ENCODE measurements at places on chromosomes 1 and 21. TPM values are rescaled to one million over a fixed set of nuclear protein-coding genes. Genes with fewer than 3 reads are reported as not detected.

The KDM1A gene
- polyA plus RNA-seq, result 26.6 TPM

The ADAMTS5 gene
- polyA plus RNA-seq, result 0.88 TPM

- DNase-seq, result no peak
Observed at GRCh38 chr1:50981741-50982140, 11.7 kb downstream of the CDKN2C start.

DNA sequence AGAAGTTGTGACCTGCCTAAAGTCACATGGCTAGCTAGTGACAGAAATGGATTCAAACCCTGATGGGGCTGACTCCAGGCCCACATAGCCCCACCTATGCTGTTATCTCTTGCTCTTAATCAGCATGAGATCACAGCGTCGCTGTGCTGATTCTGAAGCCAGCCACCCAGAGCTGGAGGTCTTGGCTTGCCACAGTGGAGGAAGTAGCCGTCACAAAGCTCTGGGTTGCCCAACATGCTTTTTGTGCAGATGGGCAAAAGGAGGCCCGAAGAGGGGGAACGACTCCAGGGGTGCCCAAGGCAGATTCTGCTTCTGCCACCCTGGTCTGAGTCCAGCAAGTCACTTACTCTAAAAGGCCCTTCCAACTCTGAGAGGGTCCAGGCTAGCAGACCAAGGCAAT is 14.7 kb upstream of the MFSD2A start:
- no peak for DNase-seq

The SON gene
- polyA plus RNA-seq, result 100 TPM

- DNase-seq, result no peak
Observed at GRCh38 chr21:35024513-35024912, 24.6 kb downstream of the RUNX1 start.

DNA sequence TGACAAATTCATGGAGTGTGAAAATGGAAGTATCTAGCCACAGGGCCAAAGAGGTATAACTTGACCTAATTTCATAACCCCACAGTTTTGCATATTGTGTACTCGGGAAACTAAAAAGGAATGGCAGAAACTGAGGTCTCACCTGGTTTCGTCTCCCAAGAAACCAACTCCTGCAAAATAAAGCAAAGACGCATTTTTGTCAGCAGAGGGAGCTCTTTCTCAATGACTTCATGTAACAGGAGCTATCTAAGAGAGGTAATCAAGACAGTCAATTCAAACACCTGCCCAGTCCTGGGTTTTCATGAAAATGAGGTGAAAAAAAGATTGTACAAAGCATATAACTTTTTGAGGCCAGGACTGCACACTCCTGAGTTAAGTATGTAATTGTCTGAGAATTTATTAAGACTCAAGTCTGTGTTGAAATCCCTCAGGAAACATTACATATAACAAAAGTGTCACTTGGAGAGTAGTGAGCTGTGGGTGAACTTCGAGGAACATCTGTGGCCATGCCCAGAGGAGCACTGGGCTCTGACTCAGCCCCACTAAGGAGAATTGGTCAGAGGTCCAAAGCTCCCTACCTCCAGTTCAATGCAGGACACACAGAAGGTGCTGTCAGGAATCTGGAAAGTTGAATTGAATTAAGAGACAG is 17.6 kb downstream of the FCRL4 start:
- no peak for DNase-seq

The TBCE gene
- polyA plus RNA-seq, result 39.2 TPM

The LMOD1 gene
- polyA plus RNA-seq, result 9.6 TPM

The KIF2C gene
- polyA plus RNA-seq, result 1.5 TPM

DNA sequence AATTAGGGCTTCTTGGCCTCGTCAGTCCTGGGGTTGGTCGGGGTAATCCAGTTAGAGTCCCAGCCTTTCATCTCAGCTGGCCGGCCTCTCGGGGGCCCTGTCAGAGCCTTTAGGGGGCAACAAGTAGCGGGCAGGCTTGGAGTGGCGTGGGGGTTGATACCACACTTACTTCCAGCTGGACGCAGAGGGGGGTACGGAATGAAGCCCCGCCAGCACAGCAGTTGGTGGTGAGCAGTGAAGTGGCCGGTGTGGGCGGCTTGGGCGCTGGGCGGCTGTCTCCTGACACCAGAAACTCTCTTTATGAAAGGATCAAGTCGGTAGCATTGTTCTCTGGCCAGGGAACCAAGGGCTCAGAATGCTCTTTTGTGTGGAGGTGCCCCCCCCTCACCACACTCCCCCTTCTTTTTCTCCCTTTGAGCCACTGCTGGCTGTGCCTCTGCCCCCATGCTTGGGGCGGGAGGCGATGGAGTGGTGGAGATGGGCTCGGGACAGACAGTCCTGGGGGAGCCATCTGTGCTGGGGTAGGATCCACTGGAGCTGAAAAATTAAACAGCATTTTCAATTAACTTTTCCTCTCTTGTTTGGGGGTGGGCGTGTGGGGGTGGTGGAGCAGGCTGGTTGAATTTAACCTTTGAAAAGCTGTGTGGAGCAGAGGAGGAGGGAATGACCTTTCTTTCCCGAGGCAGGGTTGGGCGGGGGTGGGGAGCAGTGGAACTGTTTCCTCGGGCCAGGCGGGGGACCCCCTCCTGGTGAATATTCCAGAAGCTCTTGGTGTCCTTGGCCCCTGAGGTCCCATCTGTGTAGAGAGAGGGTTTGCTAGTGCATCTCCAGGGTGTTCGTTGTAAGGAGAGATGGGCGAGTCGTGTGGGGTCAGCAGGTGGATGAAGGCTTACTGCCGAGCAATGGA is 102.7 kb downstream of the RNF220 start:
- DNase-seq, result no peak

DNA sequence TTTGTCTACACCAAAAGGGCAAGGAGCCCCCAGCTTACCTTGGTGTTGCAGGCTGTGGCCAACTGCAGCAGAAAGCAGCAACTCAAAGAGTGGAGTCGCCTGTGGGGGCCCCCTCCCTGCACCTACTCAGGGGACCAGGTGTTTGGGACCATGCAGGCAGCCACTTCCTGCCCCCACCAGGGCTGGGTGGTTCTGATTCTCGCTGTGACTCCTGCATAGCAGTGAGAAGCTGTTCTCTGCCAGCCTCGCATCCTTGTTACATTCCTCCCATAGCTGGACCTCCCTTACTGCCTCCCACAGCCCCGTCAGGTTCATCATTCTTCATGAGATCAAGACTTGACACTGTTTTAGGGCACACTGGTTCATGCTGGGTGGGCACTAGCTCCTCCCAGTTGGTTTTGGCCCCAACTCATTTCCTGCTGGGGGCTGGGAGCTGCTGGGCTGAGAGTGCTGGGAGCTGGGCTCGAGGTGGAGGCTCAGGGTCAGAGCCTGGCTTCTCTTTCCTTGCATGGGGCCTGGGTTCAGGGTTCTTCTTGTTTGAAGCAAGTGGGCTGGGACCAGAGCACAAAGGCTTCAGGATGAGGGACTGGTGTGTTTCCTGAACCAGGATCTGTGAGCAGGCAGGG is 146.9 kb upstream of the C1orf174 start:
- no peak for DNase-seq

The TRIM17 gene
- 1.5 TPM for polyA plus RNA-seq

The SLC25A34 gene
- polyA plus RNA-seq, result 1.7 TPM

The IVL gene
- polyA plus RNA-seq, result 0.52 TPM

DNA sequence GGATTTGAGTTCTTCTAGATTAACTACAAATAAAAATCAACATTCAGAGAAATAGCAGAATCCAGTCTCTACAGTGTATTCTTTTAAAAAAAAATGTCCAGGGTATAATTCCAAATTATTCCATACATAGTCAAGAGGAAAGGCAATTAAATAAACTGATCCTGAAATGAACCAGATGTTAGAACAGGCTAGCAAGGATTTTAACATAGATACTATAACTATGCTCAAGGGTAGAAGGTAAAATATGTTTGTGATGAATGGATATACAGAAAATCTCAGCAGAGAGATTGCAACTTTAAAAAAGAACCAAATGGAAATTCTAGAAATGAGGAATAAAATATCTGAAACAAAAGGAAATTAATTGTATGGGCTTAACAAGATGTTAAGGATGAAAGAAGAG is 32.4 kb downstream of the CYYR1 start:
- DNase-seq, result no peak

The SLC22A15 gene
- polyA plus RNA-seq, result 5.3 TPM

DNA sequence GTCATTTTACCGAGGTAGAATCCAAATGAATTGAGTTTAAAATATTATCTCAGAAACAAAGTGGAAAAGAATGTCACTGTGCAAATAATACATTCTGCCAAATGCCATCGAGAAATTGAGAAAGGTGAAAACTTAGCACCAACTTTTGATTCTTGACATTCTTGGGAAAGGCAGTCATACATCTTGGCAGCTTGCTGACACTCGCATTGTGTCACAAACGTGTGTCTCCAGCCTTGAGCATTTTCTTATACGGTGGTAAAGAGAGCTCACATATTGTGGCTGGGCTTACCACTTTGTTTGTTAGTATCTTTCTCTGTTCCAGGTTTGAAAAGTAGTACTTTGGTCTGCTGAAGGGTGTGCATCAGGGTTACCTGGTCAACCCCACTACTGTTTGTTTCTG is 1456.1 kb downstream of the BRINP3 start:
- no peak for DNase-seq

The SPRR3 gene
- polyA plus RNA-seq, result 0.50 TPM

The MCOLN3 gene
- 0.84 TPM for polyA plus RNA-seq

DNA sequence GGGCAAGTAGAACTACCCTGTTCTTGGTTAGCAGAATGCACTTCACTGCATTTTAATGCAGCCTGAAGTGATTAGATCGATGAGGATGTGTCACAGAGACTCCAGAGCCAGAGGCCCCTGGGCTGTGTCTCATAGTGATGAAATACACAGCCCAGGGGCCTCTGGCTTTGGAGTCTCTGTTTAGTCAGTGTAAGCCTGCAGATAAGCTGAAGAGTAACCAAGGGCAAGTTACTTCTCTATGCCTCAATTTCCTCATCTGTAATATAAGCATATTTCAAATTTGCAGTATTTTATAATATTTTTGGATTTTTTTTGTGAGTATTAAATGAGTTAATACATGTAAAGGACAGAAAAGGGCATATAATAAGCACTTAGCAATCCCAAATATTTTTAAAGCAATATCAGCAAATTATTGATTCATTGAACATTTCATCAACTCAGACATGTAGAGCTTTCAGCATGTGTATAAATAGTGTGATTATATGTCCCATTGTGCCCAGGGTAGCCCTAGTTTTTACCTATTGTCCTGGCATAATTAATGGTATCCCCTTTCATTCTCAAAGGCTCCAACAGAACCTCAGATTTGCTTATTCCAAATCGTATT is 23.6 kb upstream of the APOBEC4 start:
- no peak for DNase-seq

The DCST1 gene
- polyA plus RNA-seq, result not detected

The HNRNPCL2 gene
- polyA plus RNA-seq, result not detected

- DNase-seq, result no peak
Observed at GRCh38 chr1:159089184-159089791, 12.7 kb upstream of the AIM2 start.

- no peak for DNase-seq
Observed at GRCh38 chr1:111281411-111281810, 9.2 kb upstream of the CHIA start.

DNA sequence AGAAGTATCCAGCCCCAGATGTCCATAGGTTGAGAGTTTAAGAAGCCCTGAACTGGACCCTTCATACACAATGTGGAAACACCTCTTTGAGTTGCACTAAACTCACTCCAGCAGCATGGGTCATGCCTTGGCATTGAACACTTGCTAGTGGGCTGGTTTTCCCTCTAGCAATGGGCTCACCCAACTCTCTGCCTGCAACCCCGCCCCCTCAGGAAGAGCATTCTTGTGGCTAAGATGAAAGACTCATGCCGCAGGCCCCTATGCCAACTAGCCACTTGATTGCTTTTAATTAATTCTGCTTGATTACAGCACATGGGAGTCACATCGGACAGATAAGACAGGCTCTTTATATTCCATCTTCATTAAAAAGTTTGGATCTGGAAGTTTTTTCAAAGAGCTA is 136.5 kb upstream of the GJB5 start:
- no peak for DNase-seq

DNA sequence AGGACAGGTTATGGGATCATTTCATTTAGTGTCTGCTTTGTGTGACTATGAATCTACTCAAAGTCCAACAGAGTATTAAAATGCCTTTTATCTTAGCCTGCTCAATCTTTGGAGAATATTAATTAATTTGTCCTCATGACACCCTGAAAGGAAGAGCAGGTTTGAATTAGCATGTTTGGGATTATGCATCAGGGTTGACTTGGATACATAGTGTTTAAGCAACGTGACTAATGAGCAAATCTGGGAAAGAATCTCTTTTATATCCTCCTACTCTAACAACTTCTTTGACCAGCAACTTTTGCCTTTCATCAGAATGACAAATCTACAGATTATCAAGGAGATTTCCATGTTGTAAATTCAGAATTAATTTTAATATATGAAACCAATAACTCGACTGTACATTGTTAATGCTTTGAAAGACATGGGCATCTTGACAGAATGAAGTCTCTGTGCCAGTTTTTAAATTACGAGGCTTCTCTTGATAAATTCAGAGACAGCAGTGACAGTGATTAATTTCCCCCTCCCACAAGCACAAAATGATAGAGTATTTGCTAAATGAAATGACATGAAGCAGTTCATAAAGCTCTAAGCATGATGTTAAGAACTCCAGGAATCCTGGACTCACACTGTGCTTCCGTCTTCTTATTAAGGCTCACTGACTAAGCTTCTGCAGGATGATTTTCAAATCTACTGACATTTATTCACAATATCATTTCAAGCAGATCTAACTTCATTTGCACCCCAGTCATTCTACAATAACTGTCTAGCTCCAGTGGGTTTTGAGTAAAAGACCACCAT is 156.5 kb downstream of the PCNX2 start:
- DNase-seq, result no peak

The KLHDC9 gene
- polyA plus RNA-seq, result 8.6 TPM

DNA sequence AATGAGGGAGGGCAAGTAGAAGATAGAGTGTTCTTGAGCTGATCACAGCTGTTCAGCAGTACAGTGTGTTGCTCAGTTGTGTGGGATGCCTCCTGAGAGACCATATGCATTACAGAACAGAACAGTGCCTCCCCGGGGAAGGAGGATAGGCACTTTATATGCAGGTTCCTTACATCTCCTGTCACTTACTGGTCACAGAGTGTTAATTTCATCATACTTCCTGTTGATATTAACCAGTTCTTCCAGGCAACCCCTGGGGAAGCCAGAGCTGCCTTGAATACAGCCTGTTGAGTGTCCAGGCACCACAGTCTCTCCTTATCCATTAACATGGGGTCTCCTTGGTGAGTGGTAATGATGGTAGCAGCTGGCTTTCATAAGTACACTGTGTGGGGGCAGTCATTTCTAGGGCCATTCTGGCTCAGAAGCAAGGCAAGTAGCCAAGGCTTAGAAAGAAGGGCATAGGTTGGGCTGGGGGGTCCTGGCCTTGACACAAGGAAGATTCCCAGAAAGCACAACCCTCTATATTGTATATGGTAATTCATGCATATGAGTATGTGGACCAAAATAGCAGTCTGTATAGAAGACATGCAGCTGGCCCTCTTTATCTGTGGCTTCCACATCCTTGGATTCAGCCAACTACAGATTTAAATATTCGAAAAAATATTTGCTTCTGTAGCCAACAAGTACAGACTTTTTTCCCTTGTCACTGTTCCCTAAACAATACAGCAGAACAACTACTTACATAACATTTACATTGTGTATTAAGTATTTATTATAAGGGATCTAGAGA is 142.4 kb downstream of the ZP4 start:
- peak; percentile 99 for DNase-seq

The WRAP73 gene
- polyA plus RNA-seq, result 25.3 TPM

Data from lung (tissue), 17 donors.